AG09309 (cell line): ENCODE measurements at places on chromosomes 7 and 10.

DNA sequence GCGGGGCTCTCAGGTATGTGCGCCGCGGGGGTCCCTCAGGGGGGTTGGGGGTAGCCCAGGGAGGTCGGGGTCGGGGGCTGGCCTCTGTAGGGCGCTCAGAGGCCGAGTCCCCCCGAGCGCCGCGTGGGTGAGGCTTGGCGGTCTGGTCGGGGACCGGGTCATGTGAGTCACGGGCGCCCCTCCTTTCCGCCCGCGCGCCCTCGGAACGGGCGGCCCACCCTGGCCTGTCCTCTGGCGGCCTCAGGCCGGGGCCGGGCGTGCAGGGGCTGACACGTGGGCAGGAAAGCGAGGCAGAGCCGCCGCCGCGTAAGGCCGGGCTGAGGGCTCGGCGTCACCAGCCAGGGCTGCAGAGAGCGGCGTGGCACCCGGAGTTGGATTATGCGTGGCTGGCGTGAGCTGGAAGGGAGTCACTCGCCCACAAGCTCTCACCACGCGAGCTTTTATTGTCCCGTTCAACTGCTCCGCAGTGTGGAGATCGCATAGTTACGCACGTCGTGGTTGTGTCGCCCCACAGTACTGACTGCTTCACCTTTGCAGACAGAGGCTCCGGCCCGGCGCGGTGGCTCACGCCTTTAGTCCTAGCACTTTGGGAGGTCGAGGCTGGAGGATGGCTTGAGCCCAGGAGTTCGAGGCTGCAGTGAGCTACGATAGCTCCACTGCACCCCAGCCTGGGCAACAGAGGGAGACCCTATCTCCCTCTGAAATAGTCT, 385 bp downstream of the SHLD2 start:
- peak; percentile 63 for DNase-seq

- no peak for DNase-seq
Measured at GRCh38 chr7:70886547-70886946, 245.4 kb upstream of the GALNT17 start.

GRCh38 chr10:71878327-71879034, 27.4 kb upstream of the PSAP start:
- no peak for DNase-seq

GRCh38 chr7:155844526-155844925, 32.3 kb upstream of the SHH start:
- no peak for DNase-seq

DNA sequence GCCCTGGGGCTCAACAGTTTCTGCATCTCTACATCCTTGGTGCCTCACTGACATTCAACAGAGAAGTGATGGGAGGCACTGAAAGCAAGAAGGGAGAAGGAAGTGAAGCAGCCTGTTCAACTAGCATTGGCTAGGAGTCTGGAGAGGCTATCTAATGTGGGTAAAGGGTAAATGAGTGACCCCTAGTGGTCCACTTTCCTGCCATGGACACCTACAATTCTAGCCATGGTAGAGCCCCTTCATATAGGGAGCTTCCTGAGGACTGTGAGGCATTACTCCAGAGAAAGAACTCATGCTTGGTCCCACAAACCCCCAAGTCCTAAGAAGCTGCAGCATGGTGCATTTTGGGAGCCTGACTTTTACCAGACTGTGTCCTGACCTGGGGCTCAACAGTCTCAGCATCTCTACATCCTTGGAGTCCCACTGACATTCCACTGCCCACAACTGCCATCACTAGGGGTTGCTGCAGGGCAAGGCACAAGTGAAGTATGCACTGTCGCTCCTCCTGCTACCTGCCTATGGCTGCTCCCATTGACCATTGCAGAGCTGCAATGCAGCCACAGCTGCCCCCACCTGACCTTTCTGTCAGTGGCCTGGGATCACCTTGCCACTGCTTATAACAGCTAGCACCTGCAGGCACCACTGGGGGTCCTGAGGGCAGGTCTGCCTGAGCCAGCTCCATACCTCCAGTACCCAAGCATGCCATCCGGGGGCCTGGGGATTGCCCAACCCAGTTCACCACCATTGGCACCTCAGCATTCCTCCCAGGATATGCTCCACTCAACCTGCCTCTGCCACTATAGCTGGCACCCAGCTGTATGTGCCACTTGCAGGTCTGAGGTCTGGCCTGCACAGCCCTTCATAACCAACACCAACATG, 44.1 kb upstream of the CDK6 start:
- no peak for DNase-seq
